ENCODE measurements at places on chromosomes 12 and 14. TPM values are rescaled to one million over a fixed set of nuclear protein-coding genes. Genes with fewer than 3 reads are reported as not detected.

- no peak for DNase-seq
Observed at GRCh38 chr12:96237035-96237434, 42.9 kb downstream of the ELK3 start.

- no peak for DNase-seq
Observed at GRCh38 chr14:58947156-58947555, 241.3 kb upstream of the DAAM1 start.

DNA sequence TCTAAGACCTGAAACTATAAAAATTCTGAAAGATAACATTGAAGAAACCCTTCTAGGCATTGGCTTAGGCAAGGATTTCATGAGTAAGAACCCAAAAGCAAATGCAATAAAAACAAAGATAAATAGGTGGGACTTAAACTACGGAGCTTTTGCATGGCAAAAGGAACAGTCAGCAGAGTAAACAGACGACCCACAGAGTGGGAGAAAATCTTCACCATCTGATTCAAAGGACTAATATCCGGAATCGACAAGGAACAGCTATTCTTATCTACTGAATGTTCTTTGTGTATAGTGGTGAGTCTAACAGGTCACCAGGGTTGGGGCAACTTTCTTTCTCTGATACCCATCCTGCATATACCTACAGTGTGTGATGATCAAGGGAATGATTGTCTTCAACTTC is 198.6 kb downstream of the CCDC91 start:
- no peak for DNase-seq

DNA sequence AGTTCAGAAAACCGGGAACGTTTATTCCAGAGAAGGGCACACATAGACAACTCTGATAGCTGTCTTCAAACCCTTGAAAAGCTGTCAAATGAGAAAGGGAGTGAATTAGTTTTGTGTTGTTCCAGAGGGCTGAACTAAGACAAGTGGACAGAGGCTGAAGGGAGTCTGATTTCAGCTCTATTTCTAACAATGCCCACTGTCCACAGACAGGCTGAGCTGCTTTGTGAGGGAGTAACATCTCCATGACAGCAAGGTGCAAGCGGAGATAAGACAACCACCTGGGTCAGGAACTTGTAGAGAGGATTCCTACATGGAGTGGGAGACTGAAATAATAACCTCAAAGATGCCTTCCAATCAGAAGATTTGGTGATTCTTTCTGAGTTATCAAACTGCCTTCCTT is 25.6 kb upstream of the PARP11 start:
- no peak for DNase-seq

GRCh38 chr14:49593016-49593415 is 5.7 kb upstream of the LRR1 start:
- no peak for DNase-seq

DNA sequence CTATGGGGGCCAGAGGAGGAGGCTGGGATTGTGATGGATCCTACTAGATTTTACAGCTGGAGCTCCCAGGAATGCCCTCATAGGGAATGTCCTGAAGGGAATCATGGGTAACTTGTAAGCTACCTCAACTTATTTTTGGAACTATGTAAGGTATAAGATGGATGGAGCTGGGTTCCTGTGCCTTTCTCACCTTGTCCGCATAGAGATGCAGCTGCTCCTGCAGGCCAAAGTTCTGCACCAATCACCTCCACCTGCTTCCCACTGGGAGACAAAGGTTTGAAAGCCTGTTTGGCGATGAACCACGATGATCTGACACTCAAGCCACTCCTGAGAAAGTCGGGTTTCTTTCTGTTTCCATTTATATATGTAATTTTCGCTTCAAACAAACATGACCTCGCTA is 648 bp upstream of the AKAP5 start:
- peak; percentile 44 for DNase-seq

DNA sequence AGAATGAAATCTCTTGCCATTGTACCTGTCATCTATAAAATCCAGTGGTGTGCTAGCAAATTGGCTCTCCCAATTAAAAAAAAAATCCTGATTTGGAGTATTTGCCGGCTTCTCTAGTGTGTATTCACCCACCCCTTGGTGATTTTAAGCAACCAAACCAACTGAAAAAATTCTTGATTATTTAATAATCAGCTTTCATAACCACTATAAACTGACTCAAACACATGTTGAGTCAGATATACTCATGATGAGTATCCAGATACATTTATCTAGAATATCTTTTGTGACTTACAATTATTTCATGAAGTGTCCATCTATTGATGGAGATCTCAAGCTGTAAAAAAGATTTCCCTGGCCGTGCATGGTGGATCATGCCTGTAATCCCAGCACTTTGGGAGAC is 205.4 kb downstream of the RASSF9 start:
- DNase-seq, result no peak

DNA sequence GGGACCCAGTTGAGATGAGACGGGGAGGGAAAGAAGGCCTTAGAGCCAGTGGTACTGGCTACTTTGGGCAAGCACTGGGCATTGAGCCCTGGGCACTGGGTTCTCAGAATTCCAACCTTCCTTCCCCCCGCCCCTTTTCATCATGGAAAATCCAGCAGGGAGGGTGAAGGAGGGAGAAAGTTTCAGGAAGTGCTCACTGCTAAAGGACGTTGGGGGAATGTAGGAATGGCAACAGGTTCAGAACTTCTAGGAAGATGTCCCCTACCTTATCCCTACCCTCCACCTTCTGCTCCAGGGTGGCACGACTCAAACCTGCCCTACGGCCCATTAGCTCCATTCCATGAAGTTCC is 4.2 kb upstream of the TNS2 start:
- DNase-seq, result no peak

DNA sequence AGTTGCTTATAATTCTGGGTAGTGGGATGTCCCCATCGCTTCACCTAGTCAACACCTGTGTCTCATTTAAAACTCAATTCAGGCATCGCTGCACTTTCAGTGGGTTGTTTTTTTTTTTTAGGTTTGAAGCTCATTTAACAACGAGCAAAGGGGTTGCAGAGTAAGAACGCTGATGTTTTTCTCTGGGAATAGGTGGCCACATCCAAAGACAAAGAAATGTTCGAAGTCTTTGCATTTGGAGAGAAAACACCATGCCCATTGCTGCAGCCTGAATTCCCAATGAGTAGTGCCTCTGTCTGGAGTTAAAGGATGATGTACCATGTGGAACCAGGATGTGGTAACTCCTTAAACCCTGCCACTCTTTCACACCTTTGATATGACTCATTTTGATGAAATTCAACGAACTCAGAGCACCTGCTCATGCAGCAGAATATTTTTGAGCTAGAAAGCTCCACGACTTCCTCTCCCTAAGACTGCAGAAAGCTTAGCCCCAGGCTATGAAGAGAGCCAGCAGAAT is 35.1 kb upstream of the BATF start:
- DNase-seq, result no peak

GRCh38 chr14:96567289-96567899 is 65.2 kb downstream of the PAPOLA start:
- peak; percentile 56 for DNase-seq

GRCh38 chr14:48008646-48009045 is 333.2 kb upstream of the MDGA2 start:
- no peak for DNase-seq

DNA sequence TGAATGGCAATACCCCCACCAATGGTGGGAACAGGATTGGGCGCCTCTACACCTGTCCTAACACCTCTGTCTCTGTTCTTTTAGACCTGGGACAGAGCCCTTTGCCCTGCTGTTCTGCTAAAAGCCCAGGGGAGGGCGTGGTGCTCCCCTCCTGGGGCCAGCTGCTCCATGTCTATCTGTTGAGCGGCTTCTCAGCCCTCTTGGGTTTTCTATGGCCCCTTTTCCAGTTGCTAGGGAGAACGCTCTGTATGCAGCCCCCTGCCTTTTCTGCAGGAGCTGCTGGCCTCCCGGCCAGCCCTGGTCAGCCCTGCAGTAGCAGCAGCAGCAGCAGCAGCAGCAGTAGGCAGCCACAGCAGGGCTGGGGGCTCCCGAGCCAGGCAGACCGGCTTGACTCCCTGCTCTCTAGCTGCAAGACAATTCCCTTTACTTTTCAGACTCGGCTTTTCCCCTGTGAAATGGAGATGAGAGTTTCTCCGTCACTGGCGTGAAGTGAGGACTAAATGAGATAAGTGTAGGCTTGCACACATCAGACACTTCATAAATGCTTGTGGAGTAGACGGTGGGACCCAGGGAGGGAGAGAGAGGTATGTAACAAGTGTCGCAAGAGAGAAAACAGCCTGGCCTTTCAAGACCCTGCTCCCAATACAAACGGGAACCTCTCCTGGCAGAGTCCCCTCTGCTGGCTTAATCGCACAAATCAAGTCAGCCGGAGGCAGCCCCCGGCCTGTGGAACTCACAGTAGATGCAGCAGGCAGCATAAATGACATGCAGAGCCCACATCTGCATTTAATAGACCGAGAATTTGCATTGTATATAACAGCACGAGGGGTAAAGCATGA is 1.0 kb downstream of the RTL1 start:
- DNase-seq, result no peak

DNA sequence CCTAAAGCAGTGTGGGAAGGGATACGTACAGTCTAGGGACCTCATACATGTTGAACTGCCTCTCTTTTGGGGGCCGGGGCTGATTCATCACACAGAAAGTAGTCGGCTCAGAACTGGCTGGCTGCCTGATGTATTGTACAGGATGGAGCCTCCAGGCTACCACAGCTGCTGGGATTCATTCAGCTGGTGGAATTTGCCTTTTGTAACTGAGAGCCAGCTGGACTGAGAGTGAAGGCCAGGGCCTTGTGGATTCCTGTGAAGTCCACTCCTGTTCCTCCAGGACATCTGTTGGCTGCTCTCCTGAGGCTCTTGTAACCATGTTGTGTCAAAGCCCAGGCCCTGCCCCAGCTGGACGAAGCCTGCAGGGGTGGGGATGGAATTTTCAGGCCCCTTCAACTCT is 116.3 kb upstream of the PRICKLE1 start:
- no peak for DNase-seq

DNA sequence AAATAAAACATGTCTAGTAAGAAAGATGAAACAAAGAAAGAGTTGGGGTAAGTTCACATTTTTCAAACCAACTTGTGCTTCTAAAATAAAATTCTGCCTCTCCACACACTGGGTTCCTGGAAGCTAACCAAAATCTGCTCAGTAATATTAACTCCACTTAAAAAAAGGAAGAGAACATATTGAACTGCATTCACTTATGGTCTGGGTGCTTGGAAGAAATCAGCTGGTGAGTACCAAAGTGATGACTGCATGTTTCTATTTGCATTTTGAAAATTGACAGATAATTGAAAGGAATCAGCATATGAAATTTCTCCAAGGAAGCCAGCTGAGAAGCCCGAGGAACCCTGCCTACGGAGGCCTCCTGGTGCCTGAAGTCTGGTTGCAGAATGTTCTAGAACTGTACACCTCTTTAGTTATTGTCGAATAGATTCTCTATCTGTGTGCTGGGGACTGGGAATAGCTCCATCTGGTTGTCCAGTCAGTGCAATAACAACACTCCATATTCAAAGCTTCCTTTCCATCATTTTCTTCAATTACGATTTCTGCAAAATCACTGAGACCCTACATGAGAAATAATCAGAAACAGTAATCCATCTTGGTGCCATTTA is 836.1 kb downstream of the VRK1 start:
- DNase-seq, result no peak

- no peak for DNase-seq
Observed at GRCh38 chr14:89519040-89519439, 102.0 kb upstream of the FOXN3 start.

GRCh38 chr12:42725809-42726208 is 136.3 kb upstream of the PRICKLE1 start:
- DNase-seq, result no peak

DNA sequence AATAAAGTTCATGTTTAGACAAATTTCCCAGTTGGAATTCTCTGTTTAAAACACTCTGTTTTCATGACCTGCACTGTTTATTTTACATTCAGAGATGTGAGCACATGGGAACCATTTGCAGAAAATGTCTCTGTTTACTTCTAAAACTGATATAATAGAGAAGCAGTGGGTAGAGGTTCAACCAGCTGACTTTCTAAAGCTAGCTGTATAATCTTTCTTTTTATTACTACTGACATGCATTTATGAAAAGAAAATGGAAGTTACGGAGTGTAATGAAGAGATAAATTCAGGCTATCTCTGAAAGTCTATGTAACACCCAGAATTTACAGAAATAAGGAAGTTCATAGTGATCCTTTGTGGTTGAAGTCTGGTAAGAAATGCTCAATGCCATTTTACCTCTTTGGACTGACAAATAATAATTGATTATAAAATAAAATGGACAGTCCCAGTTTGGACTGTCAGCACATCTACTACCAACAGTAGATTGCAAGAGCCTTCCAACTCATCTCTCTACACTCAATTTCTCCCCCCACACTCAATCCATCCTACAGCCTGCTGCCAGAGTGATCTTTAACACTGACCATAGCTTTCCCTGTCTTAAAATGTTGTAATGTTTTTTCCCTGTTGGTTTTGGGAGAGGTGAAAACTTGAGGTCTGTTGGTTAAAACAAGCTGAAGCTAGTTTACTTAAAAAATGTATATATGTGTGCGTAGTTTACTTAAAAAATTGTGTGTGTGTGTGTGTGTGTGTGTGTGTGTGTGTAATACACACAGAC is 137.4 kb downstream of the AEBP2 start:
- no peak for DNase-seq

GRCh38 chr14:19851365-19851764 is 23.6 kb upstream of the OR4K2 start:
- DNase-seq, result no peak

- peak; percentile 96 for DNase-seq
Observed at GRCh38 chr12:62783881-62784280, 151.1 kb downstream of the PPM1H start.

GRCh38 chr12:47648056-47648579 is 57.7 kb downstream of the RPAP3 start:
- no peak for DNase-seq

GRCh38 chr14:106460916-106461315 is 934.5 kb downstream of the TMEM121 start:
- DNase-seq, result no peak

GRCh38 chr12:26744697-26745440 is 88.1 kb downstream of the ITPR2 start:
- DNase-seq, result no peak

Gene OR4E2
- total RNA-seq, result not detected

Gene CCDC184
- total RNA-seq, result 0.03 TPM

Gene GLT8D2
- total RNA-seq, result 19.2 TPM

Gene KLRC2
- not detected for total RNA-seq

Gene KRT86
- not detected for total RNA-seq

Gene TRIM9
- 0.31 TPM for total RNA-seq

Gene CLEC6A
- not detected for total RNA-seq

Gene SLC6A12
- total RNA-seq, result not detected

Gene MGAT4C
- 0.18 TPM for total RNA-seq

Gene PTGDR
- not detected for total RNA-seq

Gene IL22
- total RNA-seq, result not detected

Measured in G401 (cell line).